Smooth muscle cell of bladder (primary cell): ENCODE measurements at places on chromosomes 4 and X. TPM values are rescaled to one million over a fixed set of nuclear protein-coding genes. Genes with fewer than 3 reads are reported as not detected.

The SLC6A14 gene
- total RNA-seq: under 0.01 TPM in 1 of 2 replicates, not detected in the other

The PDCL2 gene
- not detected in 2 replicates for total RNA-seq

The TCEAL6 gene
- total RNA-seq: not detected in 2 replicates

The AFP gene
- total RNA-seq: 0.55 and 0.85 TPM in 2 replicates

The SPANXN1 gene
- not detected in 2 replicates for total RNA-seq

The ANK2 gene
- total RNA-seq: 34.0 and 45.4 TPM in 2 replicates

The RTL3 gene
- total RNA-seq: not detected in 2 replicates

The TCP11X1 gene
- total RNA-seq: not detected in 2 replicates

The EMCN gene
- total RNA-seq: under 0.01 and 0.65 TPM in 2 replicates

The GABRA4 gene
- not detected in 2 replicates for total RNA-seq

The TREX2 gene
- total RNA-seq: 1.4 and 1.8 TPM in 2 replicates

The SULT1E1 gene
- total RNA-seq: 0.09 and 0.14 TPM in 2 replicates

The FGF5 gene
- total RNA-seq: 2.1 and 2.3 TPM in 2 replicates

The TMEM255A gene
- 0.09 TPM in 1 of 2 replicates, not detected in the other for total RNA-seq

The ADH7 gene
- total RNA-seq: not detected in 2 replicates

The MAN2B2 gene
- total RNA-seq: 13.7 and 20.2 TPM in 2 replicates

The DUSP21 gene
- total RNA-seq: not detected in 2 replicates

The HS3ST1 gene
- 0.65 and 1.3 TPM in 2 replicates for total RNA-seq

The GAGE12F gene
- total RNA-seq: not detected in 2 replicates

The TMEM35A gene
- total RNA-seq: 3.1 and 3.4 TPM in 2 replicates

The NEXMIF gene
- under 0.01 and 0.09 TPM in 2 replicates for total RNA-seq

The STBD1 gene
- total RNA-seq: 7.0 and 10.9 TPM in 2 replicates

The FGFBP2 gene
- total RNA-seq: not detected in 2 replicates

The CXXC4 gene
- total RNA-seq: under 0.01 and 0.09 TPM in 2 replicates

The SPP1 gene
- total RNA-seq: 0.43 and 1.3 TPM in 2 replicates
